ENCODE measurements at places on chromosomes 6 and 20. TPM values are rescaled to one million over a fixed set of nuclear protein-coding genes. Genes with fewer than 3 reads are reported as not detected.

Gene HTR1B
- not detected for total RNA-seq

Gene CLIC5
- total RNA-seq: 92.1 TPM

DNA sequence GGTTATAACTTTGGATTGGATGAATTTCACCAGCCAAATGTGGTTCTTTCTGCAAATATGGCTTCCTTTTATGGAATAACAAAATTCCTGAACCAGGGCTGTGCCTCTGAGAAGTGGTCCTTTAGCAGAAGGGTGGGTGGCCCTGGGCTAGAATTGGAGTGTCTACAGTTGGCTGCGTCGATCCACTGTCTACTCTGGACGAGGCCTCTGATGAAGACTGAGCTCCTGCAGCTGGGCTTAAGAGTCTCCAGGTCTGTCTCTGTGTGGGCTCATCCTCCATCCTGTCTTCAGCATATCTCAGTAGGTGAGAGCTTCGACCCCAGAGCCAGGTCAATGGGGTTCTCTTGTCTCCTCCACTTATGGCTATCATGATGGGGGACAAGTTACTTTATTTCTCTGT is 166.3 kb upstream of the PMEPA1 start:
- no peak for DNase-seq

DNA sequence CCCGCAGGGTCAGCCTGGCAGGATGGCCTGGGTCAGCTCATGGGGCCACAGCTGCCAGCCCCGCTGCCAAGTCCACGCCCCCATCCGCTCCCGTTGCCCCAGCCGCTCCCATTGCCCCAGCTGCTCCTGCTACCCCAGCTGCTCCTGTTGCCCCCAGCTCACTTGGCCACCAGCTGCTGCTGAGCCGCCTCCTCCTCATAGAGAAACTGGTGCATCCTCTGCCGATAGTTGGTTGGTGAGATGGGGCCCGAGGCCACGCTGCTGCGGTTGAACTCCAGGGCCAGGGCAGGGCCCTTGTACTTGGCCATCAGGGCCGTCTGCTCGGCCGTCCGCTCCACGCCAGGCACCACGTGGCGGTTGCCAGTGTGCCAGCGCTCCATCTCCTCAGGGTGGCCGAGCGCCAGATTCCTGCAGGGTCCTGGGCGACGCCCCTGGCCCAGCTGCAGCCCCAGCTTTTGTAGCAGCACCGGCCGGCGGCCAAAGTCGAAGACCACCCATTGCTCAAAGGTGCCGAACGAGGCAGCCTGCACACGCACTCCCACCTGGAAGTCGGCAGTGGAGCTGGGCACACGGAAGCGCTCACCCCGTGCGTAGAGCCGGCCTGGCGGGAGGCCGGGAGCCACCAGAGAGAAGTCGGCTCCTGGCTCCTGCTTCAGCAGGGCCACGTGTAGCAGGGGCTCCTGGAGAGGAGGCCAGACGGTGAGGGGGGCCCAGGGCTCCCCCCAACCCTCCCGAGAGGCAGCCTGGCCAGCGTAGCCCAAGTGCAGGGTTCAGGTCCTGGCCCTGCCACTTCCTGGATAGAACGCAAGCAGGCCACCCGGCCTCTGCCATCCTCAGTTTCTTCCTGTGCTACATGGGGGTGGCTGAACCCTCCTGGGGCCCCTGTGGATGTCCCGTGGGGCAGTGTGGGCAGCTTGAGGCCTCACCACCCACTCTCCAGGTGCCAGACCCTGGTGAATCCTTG is 4.8 kb downstream of the HELZ2 start:
- DNase-seq: no peak

GRCh38 chr6:100088009-100088408 is 94.0 kb upstream of the MCHR2 start:
- no peak for DNase-seq

GRCh38 chr6:164897523-164898235 is 411.7 kb downstream of the C6orf118 start:
- DNase-seq: no peak

Gene PDE7B
- total RNA-seq: 10.3 TPM

GRCh38 chr6:3383525-3383924 is 73.3 kb downstream of the SLC22A23 start:
- no peak for DNase-seq

Data from left cardiac atrium (tissue), 4 donors.